ENCODE measurements at places on chromosomes 3 and 15.
A peak's percentile ranks its signal among the peaks of the same experiment; 100 is the strongest.

GRCh38 chr3:124688581-124689454 is 41.4 kb upstream of the UMPS start:
- DNase-seq, result peak; percentile 78

DNA sequence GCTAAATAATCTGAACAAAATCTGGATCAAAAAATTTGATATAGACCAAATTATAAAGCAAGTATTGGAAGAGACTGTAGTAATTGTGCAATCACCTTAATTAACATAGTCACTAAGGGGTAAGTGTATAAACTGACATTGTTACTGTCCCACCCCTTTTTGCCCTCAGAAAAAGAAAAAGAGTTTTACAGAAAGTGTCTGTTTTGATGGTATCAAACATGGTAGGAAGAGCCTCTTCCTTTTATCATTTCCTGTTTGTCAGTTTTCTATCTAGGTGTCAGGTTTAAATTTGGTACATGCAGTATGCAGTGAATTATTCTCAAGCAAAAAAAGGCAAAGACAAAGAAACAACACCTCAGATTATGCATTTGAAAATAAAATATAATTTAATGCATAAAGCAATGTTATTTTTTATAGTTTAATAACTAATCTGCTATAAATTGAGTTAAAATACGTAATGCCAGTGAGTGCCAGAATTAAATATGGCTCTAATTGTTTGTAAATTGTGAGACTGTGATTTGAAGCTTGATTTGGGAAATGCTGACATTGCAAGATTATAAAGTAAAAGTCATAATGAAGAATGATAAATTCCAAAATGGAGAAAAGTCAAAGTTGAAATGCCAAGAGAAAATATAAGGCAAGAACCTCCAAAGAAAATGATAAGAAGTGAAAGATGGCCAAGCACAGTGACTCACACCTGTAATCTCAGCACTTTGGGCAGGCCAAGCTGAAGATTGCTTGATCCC is 30.3 kb upstream of the CMC1 start:
- no peak for DNase-seq

- no peak for DNase-seq
Observed at GRCh38 chr3:188518835-188519452, 365.0 kb downstream of the LPP start.

DNA sequence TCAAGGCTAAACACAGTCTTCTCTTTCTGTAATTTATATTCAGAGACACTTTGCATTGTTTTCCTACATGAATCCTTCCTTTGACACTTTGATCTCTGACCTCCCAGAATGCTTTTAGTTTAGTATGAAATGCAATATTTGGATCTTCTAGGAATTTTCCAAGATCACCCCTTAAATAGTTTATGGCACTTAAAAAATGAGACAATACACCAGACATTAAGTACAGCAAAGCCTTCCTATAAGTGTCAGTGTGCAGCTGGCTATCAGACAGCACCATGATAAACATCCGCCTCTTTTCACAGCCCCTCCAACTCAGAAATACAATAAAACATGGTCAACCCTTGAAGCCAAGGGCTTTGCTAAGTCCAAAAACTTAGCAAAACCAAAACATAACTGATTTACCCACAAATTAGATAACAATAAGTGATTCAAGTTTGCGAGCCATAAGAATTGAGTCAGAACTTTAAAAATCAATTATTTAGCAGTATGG is 304.4 kb upstream of the LRRFIP2 start:
- DNase-seq, result no peak

- no peak for DNase-seq
Observed at GRCh38 chr3:125436921-125437320, 61.8 kb upstream of the ZNF148 start.

DNA sequence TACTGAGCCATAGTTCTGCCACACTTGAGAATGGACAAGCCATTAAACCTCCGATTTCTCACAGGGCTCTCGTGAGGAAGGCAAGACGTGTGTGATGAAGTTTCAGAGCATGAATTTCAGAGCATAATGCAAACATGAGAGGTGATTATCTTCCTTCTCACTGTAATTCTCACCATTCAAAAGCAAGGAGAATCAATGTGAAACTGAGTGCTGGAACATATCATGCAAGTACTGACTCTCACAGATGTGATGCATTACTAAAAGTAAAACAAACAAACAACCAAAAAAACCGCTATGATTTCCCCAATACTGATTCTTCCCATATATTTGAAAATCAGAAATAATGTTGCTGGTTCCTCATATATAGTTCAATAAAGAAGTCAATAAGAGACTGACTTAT is 23.7 kb downstream of the P3H2 start:
- no peak for DNase-seq

GRCh38 chr15:52440414-52440813 is 88.3 kb downstream of the MYO5A start:
- no peak for DNase-seq

DNA sequence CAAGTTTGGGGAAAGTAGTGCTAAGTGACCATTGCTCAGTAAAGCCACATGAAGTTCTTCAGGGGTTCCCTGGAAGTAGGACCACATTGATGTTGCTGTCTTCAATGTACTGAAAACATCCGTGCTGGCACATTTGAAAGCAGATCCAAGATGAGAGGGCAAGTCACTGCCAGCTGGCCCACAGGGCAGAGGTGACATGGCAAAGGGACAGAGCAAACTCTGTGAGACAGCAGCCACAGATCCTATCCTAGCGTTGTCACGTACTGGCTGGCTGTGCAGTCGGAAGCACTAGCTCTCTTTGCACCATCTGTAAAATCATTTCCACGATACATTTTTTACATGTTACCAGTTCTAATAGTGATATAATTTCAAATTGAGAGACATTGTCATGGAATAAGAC is 13.8 kb downstream of the MUC13 start:
- DNase-seq, result no peak

DNA sequence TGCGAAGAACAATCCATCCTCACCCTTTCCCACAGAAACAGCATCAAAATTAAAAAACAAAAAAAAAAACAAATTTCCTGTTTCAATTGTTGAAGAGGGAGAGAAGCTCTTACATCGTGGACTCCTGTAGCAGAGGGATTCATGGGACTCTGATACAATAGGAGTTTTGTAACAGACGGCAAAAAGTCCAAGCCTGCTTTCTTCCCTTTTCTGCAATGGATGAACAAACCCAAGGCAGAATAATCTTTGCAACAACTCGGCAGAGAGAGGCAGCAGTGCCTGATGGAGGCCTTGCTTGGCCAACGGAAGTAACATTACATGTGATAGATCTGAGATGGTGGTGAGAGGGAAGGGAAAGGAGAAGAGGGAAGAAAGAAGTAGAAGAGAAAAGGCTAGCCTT is 26.9 kb downstream of the CCR4 start:
- no peak for DNase-seq

- no peak for DNase-seq
Observed at GRCh38 chr3:31610700-31611275, 78.1 kb downstream of the STT3B start.

GRCh38 chr3:88433568-88433967 is 283.8 kb downstream of the C3orf38 start:
- DNase-seq, result no peak

DNA sequence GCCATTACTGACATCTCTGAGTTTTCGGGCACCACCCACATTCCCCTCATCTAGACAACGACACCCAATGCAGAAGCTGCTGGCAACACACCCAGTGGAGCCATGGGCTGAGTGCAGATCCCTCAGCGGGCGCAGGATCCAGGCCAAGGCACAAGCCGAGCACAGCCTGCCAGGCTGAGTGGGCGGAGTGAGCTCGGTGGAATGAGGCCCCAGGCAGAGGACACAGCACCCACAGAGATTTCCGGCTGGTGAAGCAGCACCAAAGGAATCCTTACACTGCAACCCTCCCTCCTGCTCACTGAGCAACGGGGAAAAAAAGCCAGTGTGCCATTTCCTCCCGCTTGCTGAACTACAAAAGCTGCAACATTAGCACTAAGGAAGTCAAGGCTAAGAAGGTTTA is 34.3 kb downstream of the ZMAT3 start:
- no peak for DNase-seq

DNA sequence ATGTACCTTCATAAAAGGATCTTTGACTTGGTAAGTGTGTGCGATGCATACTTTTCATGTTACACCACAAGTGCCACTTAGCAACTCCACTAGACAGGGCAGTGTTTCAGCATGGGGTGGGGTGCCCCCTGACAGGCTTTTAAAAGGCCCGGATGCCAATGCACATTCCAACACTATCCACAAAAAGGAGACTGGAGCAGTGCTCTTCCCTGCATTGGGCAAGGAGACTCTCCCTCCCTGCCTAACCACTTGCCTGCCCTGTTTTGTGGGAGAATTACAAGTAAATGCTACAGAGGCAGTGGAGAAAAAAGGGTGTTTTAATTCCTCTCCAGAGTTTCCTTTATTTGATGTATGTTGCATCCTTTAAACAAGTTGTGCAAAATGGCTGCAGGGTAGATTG is 1.7 kb upstream of the RARB start:
- DNase-seq, result peak; percentile 37

DNA sequence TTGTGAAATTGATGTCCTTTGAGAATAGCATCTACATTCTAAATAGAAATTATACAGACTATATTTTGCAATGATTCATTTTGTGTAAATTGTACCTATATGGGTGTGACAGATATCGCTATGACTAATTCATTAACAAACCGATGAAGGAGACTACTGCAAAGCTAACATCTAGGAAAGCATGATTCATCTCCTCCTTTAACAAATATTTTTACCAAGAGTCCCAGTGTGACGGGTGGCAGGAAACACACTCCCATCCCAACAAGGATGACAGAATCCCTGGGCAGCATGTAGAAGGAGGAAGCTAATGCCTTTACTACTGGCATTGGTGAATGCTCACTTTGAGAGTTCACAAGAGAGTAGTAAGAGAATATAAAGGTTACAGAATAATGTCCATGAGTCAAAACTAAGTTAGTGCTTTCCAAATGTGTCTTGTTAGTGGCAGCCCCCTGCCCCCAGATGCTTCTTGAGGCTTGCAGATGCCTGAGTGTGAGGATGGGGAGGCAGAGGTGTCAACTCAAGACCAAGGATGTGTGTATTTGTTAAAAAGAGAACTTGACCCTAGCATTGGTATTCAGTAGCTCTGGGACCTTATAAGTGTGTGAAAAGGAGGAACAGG is 180.6 kb downstream of the FMN1 start:
- no peak for DNase-seq

All from H7 (cell line).